ENCODE measurements at places on chromosomes 1 and 21. TPM values are rescaled to one million over a fixed set of nuclear protein-coding genes. Genes with fewer than 3 reads are reported as not detected.

- DNase-seq: no peak
Observed at GRCh38 chr1:217660353-217661062, 29.4 kb downstream of the SPATA17 start.

DNA sequence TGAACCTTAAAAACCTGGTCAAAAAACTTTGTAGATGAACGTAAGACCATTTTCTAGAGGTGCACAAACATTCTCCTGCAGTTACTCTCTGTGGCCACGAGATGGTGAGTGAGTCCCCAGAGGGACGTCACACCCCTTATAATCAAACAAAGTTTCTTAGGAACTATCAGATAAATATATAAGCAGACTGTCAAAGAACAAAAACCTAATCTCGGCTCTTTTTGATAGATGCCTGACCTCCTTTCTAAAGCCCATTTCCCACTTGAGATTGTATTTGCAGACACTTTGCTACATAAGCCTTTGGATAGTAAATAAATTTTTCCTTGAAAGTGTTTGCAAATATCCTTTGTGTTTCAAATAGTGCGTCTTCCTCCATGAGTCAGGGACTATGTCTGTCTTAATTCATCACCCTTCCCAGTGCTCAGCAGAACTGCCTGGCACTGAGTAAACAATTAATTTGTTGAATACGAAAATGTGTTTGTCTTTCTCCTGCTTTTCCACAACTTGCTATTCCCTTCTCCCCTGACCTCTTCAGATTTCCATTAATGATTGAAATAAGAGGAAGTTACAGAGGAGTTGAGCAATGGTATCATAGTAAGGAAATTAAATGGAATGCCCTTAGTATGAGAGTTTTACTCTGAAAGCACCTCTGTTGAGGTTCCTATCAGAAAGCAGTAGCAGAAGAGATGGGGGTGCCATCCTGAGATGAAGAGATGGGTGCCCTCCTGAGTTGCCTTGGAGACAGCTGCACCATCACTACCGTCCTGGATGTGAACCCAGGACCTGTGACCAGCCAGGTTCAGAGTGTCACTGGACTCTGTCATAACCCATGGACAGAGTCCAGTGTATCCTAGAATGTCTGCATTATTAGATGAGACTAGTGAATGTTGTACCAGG lies 57.8 kb upstream of the RAVER2 start:
- no peak for DNase-seq

GRCh38 chr1:99327357-99327756 lies 63.1 kb downstream of the PLPPR4 start:
- DNase-seq: no peak

The GSTM1 gene
- total RNA-seq: not detected
